ENCODE measurements at places on chromosomes 12 and 14.

- DNase-seq, result no peak
Measured at GRCh38 chr14:103199124-103199523, 75.9 kb downstream of the TNFAIP2 start.

- no peak for DNase-seq
Measured at GRCh38 chr12:16218934-16219751, 58.3 kb downstream of the SLC15A5 start.

DNA sequence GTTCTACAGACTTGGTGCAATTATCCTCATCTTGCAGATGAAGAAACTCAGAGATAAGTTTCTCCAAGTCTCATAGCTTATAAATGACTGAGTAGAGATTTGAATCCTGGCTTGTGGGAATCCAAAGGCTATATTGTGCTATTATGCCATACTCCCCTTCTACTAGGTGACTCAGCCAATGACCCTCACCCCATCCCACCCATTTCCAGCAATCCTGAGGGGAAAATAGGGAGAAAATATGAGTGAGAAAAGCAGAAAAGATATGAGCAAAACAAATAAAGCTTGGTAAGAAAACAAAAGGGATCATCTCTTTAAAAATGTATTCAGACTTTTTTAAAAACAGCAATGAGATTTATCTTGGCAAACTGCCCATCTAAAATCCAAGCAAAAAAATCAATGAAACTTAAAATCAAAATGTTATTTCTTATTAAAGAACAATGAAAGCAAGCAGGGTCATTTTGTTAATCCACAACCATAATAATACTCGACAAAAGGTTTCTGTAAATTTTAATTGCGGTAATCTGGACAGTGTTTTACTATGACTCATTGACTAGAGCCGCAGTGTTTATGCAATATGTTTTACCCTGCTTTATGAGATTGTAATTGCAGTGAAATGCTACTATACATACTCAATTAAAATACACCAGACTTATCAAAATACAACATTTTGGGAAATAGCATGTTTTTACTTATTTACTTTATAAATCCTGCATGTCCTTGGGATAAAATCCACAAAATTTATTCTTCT, 13.1 kb upstream of the LGR5 start:
- no peak for DNase-seq

- DNase-seq, result no peak
Measured at GRCh38 chr12:88141425-88141773, 489 bp downstream of the CEP290 start.

DNA sequence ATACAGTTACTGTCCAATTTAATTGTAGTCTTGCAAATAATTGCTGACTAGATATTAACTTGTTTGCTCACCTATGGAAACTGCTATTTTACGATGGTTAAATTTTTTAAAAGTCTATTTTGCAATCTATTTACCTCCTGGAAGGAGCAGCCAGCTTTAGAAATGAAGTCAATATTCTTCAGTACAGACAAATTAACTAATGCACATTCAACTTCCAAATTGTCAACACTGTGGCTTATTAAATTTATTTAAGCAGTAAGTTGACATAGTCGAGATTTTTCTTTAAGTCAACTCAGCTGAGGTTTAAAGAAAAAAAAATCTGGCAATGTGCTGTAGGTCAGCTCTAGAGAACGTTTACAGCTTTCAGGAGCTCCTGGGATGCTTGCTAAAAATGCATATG, 221.2 kb downstream of the SSPN start:
- no peak for DNase-seq

GRCh38 chr14:20792556-20792955, 10.1 kb downstream of the RNASE1 start:
- no peak for DNase-seq

DNA sequence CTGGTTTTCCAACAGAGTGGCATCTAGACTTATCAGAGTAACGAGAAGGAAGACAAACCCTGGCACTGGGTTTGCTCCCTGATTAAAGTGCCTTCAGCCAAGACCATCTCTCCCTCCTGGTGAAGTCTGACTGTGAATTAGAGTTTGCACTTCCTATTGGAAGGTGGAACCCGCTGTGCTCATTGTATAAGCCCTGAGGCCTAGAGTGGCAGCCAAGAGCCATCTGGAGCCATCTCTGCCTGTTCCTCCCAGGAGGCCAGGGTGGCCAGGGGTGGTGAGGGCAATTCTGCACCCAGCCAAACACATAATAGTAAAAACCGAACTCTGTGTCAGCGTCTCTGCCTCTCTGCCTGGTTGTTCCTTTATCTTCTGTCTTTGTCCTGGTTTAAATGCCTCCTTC, 25.0 kb downstream of the MFAP5 start:
- DNase-seq, result no peak

- peak; percentile 1 for DNase-seq
Measured at GRCh38 chr12:13962699-13963098, 18.7 kb downstream of the GRIN2B start.

DNA sequence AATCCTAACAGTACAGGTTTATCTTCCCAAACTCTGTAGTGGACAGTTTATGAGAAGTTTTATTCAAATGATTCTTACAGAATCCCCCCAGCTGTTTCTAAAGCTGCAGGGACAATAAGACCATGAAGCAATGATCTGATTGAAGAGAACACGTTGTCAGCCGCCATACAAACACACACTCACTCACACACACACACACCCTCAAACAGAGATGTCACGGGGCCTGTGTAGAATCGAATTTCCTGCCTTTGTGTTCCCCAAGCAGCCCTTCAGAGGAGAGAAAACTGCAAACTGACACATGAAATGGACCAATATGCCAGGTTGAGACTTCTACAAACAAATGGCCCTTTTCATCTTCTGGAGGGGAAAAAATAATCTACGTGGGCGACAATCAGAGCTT, 80.5 kb upstream of the TBX3 start:
- no peak for DNase-seq

- no peak for DNase-seq
Measured at GRCh38 chr14:22338381-22338780, 250.6 kb downstream of the DAD1 start.

DNA sequence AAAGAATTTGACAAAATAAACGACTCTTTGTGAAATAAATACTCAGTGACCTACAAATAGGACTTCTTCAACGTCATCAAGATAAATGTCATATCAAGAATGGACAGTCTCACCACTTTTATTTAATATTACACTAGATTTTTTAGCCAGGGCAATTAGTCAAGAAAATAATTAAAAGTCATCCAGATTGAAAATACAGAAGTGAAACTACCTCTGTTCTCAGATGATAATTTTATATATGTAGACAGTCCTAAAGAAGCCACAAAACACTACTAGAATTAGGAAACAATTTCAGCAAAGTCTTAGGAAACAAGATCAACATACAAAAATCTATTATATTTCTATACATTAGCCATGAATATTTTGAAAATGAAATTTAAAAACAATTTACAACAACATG, 689.6 kb upstream of the SEL1L start:
- no peak for DNase-seq

- DNase-seq, result no peak
Measured at GRCh38 chr12:109902891-109903418, 2.9 kb downstream of the TCHP start.

DNA sequence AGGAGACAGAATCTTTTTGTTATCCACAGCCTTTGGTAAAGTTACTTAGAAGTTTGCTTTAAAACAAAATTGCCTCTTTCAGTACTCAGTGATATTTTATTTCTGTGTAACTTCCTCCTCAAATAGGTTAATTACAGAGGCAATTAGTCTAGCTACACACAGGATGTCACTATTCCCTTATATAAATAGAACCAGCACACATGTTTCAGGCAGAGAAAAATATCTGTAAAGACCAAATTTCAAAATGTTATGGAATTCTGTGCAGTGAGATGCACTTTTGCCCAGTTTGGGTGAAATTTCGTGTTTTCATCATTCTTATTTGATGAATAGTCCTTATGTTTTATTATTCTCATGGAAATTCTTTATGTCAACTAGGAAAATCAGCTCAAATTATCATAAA, 410.6 kb upstream of the SOX5 start:
- no peak for DNase-seq

GRCh38 chr12:66724616-66725015, 45.7 kb upstream of the GRIP1 start:
- DNase-seq, result no peak

DNA sequence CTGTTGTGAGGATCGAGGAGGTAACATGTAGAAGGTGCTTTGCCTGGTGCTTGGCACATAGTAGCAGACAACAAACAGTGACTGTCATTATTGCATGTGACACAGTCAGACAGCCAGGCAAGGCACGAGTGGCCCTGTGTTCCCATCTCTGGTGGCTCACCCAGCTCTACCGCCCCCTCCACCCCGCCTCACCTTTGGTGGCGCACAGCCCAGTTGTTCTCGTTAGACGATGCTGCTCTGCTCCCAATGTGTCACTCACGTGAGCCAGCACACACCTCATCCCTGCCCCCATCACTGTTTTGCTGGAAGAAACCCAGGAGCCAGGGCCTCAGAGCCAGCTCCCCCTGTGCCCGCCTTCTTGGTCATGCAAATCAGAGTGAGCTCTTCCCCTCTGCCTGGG, 113.3 kb downstream of the CALM1 start:
- peak; percentile 91 for DNase-seq

DNA sequence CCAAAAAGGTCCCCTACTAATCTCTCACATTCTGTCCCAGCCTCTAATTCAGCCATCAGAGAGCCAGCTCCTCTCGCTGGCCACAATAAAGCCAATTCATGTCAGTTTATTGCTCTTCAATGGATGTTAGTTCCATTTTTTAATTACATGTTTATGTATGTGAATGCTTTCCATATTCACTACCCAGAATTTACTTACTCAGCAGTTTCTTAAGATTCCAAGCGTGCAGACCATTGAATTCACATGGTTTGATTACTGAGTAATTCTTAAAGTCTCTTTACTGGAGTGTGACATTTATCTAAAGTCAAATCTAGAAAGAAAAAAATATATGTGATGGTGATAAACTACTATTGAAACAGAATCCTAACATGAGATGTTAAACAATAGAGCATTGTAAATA, 102.2 kb downstream of the LLPH start:
- DNase-seq, result no peak

DNA sequence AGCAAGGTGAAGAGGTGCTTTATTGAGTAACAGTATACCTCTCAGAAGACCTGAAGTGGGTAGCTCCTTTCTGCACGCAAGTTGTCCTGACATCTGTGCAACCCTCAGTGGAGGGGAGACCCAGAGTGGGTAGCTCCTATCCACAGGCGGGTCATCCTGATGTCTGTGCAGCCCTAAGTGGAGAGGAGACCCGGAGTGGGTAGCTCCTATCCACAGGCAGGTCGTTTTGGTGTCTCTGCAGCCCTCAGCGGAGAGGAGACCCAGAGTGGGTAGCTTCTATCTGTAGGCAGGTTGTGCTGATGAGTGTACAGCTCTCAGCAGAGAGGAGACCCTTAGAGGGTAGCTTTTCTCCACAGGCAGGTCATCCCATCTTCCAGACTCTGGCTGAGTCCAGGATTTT, 45.1 kb upstream of the PRPF39 start:
- no peak for DNase-seq

DNA sequence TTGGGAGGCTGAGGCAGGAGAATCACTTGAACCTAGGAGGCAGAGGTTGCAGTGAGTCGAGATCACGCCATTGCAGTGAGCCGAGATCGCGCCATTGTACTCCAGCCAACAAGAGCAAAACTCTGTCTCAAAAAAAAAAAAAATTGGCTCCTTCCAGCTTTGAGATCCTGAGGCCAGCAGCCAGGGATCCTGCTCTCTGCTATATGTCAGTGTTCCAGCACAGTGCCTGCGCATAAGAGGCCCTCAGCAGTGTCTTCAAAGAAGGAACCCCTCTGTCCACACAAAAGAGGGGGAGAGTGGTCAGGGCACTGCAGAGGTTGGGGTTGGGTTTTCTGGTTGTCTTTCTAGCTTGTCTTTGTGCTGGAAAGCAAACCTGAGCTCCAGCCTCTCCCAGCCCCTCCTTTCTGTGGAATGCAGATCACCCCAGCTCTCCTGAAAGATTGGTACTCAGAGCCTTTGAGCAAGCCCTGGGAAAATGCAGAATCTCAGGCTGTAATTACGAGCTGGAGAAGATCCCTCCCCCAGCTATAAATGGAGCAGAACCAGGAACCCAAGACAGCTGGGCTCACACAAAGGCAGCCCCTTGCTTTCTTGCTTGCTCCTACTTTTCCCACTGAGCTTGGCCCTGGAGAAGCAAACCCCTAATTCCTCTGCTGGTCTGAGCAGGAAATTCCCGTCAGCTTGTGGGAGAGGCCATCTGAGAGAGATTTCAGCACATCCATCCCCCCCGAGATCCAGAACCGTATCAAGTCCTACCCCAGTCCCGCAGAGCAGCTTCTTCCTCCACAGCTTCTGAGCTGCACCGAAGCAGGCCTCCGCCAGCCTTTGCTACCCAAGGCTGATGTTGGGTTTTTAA, 205.7 kb downstream of the ZFP36L1 start:
- DNase-seq, result no peak

DNA sequence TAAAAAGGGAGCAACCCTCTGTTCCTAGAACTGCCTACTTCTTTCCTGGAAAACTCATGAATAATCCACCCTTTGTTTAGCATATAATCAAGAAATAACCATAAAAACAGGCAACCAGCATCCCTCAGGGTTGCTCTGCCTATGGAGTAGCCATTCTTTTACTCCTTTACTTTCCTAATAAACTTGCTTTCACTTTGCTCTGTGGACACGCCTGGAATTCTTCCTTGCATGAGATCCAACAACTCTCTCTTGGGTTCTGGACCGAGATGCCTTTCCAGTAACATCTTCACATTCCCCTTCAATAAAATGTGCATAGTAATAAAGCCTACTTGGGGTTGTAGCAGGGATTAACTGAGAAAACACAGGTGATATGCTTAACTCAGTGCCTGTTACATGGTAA, 286.4 kb upstream of the AMIGO2 start:
- no peak for DNase-seq

GRCh38 chr12:69662764-69663163, 36.3 kb downstream of the BEST3 start:
- no peak for DNase-seq

GRCh38 chr12:82663893-82664292, 22.8 kb upstream of the TMTC2 start:
- DNase-seq, result no peak

DNA sequence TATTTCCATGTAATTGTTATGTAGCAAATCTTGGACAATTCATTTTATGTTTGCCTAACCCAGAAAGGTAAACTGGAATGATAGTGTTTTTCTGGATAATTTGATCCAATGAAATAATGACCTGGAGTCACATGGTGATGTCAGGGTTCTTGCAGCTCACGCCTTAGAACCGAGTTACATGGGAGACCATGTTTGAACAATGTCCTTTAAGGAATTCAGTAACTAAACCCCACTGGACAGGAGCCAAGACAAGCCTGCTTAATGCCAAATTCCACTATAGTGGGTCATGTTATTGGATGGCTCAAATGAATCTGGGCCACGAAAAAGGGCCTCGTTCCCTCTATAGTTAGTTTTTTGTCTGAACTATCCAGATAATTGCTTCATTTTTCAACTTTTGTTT, 255.8 kb upstream of the HMGA2 start:
- DNase-seq, result no peak

DNA sequence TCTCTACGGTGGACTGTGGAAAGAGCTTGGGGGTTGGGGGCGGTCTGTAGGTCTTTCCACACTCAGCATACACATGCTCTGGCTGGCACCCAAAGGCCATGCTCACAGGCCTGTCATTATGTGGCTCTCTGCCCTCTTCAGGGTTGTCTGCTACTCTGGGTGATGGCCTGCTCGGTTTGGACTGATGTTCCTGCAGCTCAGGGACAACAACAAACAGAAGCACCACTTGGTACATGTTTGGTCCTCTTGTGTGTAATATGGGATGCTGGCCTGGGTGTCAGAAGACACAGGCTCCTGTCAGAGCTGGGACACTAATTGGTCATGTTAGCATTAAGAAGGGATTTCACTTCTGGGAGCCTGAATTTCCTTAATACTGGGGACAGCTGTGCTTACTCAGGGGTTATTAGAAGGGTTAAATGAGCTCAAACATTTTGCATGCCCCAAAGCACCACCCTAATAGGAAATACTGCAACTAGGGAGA, 32.7 kb upstream of the SELPLG start:
- no peak for DNase-seq

All from NCI-H2171 (cell line).